ENCODE measurements at places on chromosomes 5 and 9.

GRCh38 chr5:80070338-80071056 is 35.3 kb downstream of the THBS4 start:
- no peak for DNase-seq

DNA sequence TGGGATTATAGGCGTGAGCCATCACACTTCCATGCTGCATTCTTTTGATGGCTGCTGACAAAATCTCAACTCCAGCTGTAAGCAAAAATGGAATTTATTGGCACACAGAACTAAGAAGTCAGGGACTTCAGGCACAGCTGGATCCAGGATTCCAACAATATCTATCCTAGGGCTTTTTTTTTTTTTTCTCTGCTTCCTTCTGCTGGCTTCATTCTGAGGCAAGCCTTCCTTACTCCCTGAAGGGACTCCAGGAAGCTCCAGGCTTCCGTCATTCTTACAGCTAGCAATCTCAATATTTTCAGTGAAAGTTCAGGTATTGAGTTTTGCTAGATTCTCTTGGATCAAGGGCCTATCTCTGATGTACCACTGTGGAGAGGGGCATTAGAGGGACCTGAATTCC is 66.1 kb downstream of the GALNT12 start:
- no peak for DNase-seq

- no peak for DNase-seq
Observed at GRCh38 chr5:176187276-176188062, 50.8 kb upstream of the SIMC1 start.

DNA sequence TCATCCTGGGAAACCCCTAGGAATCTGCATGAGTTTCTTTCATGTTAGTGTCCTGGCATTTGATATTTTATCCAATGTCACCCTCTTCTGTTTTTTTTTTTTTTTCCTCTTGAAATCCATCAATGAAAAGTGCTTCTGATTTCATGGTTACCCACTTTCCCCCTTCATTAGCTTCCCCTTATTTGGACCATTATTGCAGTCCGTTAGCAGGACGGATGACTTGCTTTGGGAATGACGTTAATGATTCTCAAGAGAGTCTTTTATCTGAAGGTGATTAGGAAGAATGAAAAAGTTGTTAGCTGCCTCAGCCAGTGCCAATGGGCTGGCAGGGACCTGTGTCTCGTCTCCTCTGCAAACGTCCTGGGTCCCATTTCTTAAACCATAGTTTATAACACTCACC is 134.7 kb downstream of the SEMA6A start:
- no peak for DNase-seq

DNA sequence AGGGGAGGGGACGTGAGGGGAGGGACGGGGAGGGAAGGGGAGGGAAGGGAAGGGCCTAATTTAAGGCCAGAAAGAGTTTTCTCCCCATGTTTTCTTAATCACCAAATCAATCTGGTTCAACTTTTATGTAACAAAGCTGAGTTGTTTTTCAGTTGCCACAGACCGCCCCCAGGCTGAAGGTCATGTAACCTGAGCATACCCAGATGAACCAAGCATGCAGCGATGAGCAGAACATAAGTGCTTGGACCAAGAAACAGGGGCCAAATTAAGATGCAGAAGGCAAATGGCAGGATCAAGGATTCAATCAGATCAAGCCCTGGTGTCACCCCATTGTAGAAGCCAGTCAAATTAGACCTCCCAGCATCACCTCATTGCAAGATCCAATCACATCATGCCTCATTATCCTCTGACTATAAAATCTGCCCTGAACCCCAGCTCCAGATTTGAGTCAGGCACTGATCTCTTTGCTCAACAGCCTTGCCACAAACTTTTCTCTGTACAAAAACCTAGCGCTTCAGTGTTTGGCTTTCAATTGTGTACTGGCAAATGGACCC is 113.5 kb upstream of the TNPO1 start:
- DNase-seq: no peak

DNA sequence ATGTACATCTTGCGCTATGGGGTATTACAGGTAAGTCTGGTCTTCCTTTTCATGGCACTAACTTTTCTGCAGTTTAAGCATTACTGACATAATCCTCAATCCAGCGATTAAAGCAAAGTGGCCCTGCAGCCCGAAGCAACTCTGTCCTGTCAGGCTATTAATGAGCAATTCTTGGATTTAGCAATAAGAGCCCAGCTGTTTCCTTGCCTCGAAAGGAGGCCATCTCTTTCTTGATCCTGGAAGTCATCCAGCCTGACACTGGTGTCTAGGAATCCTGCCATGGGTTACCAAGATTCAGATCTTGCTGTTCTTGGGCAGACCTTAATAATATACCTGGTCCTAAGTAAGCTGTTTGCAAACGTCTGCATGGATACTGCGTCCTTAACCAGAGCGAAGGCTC is 102.0 kb downstream of the RFK start:
- DNase-seq: no peak

GRCh38 chr5:141492168-141492885 is 3.4 kb downstream of the PCDHGC5 start:
- no peak for DNase-seq

DNA sequence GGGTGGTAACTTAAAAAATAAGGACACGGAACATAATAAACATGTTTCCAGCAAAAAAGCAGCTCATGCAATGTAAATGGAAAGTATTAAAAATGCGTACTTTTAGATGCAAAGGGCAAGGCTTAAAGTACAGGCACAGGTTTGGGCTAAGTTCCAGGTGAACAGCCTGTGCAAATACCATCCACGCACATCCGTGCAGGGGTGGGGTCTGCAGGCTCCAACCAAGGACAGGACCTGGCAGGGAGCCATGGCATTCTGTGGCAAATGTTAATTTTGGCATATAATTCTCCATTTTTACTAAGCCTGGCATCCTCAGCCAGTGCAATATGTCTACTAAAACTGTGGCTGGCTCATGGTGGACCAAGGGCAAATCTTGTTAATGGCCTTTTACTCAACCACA is 365.8 kb upstream of the DAP start:
- DNase-seq: no peak

- no peak for DNase-seq
Observed at GRCh38 chr9:93108291-93109041, 12.4 kb downstream of the CARD19 start.

DNA sequence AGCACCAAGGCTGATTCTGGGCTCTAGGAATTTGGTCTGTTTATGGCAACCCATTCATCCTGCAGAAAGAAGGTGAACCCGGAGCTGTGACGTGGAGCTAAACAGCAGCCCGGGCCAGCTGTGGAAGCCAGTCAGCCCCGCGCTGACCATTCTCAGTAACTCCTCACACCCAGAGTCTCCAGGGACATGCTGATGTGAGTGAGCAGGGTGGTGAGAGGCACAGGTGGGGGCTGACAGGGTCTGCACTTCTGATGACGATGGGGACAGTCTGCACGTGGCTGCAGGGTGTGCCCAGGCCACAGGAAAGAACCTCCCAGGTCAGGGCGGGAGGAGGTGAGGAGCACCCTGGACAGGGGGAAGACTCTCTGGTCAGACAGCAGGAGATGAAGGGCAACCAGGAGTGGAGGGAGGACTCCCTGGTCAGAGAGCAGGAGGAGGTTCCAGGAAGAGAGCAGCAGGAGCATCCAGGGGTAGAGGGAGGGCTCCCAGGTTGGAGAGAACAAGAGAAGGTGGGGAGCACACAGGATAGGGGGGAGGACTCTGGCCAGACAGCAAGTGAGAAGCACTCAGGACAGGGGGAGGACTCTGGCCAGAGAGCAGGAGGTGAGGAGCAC is 26.1 kb upstream of the SLC6A3 start:
- no peak for DNase-seq

- no peak for DNase-seq
Observed at GRCh38 chr5:138934971-138935370, 59.8 kb upstream of the LRRTM2 start.

DNA sequence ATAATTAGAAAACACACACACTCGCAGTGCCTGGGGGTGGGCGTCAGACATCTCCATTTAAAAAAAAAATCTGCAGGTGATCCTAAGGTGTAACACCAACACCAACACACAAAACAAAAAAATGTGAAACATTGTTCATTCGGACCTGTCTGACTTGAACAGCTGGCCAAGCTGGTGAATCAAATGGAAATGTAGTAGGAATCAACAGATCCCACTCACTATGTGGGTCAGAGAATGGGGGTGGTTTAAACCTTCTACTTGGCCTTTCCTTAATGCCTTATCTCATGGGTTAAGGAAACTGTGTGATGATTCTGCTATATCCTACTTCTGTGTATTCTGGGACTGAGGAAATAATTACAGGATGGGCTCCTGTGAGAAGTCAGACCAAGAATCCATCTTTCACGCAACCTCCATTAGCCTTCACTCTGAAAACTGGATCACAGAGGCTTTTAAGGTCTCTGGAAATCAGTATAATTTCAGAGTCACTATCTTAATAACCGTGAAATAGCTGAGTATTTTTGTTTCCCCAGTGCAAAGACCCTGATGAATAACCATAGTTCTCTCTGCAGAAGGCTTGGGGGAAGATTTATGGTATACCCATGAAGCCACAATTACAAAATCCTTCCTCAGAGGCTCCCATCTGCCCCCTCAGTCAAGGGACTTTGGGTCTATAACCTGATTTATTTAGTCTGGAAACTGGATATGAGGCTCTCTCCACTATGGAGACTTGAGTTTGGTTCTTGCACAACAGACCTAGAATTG is 17.2 kb upstream of the MCCC2 start:
- DNase-seq: no peak

DNA sequence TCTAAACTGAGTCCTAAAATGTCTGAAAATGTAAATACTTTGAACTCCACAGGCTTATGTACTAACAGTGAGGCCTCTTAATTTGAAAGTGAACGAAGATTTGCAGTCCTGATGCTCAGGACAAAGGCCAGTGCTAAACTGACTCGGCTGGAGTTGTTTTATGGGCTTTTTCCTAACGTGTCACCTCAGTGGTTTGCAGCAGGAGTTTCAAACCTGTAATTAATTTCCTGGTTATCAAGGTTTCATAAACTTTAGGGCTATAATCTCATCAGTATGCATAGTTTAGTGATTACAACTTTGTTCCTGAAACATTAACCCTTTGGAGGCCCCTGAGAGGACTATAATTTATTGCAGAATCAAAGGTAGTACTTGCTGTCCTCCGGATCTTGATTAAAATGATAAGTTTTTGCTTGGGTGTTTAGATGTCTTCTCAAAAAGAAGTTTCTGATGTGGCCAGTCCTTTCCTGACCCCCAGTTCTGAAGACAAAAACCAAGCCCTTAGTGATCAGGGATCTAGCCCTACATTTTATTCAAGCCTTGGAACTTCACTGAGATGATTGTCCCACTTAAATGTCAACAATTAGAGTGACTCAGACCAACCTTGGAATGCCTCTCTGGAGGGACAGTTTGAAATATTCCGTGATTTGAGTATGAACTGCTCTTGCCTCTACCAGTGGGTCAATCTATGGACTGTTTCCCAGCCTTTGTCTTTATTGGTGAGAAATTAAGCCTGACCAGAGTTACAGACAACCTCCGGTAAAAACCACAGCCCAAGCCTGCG is 11.1 kb upstream of the S100Z start:
- DNase-seq: no peak

GRCh38 chr5:111486926-111487325 is 25.4 kb downstream of the STARD4 start:
- no peak for DNase-seq

- DNase-seq: no peak
Observed at GRCh38 chr9:127397646-127398274, 791 bp downstream of the SLC2A8 start.

- no peak for DNase-seq
Observed at GRCh38 chr5:94361832-94362796, 256.3 kb downstream of the KIAA0825 start.

GRCh38 chr9:128408963-128409431 is 11.7 kb upstream of the CERCAM start:
- DNase-seq: no peak

DNA sequence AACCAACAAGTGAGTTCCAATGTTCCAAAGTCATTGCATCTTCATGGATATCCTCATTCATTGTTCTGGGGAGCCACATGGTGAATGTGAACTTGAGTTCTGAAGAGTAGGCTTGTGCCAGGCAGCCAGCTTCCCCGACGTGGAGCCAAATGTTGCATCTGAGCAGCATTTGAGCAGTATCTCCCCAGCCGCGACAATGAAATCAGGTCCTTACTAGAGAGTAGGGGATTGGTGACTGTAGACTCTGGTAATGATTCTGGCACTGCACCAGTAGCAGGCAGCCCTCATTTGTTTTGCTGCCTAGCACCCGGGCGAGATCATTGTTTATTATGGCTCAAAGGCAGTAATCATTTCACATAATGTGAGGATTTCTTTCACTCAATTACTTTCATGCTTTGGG is 451.4 kb upstream of the C9orf72 start:
- DNase-seq: no peak

GRCh38 chr5:127754259-127754658 is 51.1 kb downstream of the CCDC192 start:
- DNase-seq: no peak

GRCh38 chr9:116844621-116845020 is 157.5 kb downstream of the TRIM32 start:
- no peak for DNase-seq

- DNase-seq: no peak
Observed at GRCh38 chr5:141680751-141681201, 1.3 kb downstream of the ARAP3 start.

- DNase-seq: no peak
Observed at GRCh38 chr5:63743096-63743798, 219.0 kb downstream of the HTR1A start.

DNA sequence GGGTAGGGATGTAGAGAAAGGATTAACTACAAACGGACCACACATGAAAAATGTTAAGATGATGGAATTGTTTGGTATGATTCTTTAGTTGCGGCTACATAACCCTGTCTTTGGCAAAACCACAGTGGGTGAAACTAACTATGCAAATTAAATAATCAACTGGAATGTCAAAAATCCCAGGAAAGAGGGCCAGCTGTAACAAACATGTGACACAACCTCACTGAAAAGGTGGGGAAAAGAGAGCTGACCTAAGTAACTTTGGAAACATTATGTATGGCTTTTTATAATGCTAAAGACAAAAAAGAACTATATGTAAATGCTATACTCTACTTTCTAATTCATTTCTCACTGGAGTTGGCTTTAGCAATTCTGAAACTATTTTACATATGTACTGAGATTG is 252.0 kb downstream of the MRPS30 start:
- DNase-seq: no peak

GRCh38 chr5:124180875-124181461 is 565.5 kb downstream of the ZNF608 start:
- no peak for DNase-seq

- DNase-seq: no peak
Observed at GRCh38 chr9:4174546-4175175, 125.2 kb downstream of the GLIS3 start.

- DNase-seq: no peak
Observed at GRCh38 chr9:16293610-16294009, 576.9 kb downstream of the BNC2 start.

GRCh38 chr5:126263591-126264184 is 159.5 kb upstream of the GRAMD2B start:
- DNase-seq: no peak

GRCh38 chr5:177309351-177310191 is 2.1 kb downstream of the MXD3 start:
- peak; percentile 44 for DNase-seq

DNA sequence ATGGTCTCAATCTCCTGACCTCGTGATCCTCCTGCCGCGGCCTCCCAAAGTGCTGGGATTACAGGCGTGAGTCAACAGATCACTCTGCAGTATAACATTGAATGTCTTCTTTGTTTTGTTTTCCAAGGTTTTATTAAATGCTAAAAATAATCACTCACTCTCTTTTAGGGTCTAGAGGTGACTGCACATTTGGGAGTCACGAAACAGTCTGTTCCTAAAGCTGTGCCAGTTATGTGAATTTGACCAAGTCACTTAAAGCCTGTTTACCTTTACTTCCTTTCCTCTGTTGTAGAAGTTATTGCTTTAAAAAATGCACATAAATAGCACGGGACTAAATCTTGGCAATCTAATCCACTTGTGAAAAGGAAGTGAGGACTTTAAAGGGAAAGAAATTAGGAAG is 304.9 kb upstream of the PTGER4 start:
- no peak for DNase-seq

Measured in stimulated activated CD4-positive, alpha-beta T cell treated with anti-CD3 and anti-CD28 coated beads, Interleukin-1b, Interleukin-23, amount 100 ng/mL, for 1 hour (primary cell).